ENCODE measurements at places on chromosomes 2 and 18.

- no peak for DNase-seq
These were observed 9.2 kb downstream of the POU3F3 start for GRCh38 chr2:104863146-104863467.

- DNase-seq = no peak
These were observed 5.6 kb downstream of the C2orf74 start for GRCh38 chr2:61167579-61167978.

DNA sequence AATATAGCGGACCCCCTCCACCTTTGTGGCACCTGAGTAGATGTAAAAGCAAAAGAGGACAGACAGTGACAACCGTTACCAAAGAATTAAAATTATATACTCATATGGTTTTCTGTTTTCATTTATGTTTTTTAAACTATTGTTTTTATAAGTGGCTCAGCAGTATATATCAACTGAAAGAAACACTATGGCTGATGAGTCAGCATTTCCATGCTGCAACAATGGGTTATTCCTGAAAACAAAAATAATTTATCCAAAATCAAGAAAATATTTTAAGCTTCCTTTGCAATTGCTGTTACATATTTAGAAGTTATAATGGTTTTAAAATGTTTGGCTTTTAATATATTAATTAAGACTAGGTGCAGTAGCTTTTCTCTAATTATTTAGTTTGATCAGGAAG is 17.7 kb downstream of the MRPS9 start:
- no peak for DNase-seq

DNA sequence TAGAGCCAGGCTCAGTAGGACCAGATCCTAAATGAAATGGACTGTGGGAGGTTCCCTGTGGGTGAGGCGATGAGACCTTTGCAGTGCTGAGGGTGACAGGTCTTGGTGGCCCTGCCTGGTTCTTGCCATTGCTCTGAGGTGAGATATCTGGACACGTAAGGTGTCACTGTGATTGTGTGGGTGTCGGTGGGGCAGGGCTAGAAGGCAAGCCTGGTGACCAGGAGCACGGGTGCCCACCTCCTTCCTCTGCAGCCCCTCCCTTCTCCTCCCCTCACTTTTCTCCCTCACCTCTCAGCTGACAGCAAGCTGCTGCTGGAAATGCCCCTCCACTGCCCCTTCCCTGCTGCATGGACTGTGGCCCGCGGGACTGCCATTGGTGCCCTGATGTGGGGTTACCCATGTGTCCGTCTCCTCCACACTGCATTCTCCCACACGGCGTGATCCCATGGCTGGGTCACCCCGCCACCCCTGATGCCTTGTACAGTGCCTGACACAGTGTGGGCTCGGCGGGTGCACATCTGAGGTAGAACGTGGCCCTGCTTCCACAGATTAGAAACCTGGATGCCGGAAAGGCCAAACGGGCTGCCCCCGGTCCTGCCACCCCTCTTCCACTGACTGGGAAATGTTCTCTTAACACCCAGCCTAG is 55.6 kb upstream of the FOSL2 start:
- no peak for DNase-seq

DNA sequence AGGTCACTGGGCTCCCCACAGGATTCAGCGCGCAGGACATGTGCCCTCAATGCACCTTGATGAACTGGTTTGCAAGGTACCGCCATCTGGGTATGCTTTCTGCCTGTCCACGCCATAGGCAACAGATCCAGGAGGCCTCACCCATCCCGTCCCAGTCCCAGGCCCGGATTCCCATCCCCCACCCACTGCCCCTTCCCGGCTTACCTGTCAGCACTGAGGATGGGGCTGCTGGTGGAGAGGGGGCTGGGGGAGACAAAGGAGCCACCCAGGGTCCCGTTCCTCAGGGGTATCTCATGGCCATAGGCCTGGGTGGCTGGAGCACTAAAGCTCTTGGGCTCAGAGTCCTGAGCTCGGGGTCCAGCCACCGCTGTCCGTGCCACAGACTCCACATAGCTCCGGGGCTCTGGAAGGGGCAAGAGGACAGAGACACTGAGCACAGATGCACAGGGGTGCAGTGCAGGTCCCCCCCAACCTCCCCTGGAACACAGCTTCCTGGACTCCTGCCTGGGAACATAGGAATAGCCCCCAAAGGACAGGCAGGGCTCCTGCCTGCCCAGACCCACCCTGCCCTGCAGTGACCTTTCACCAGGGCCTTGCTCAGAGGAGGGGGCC is 181.2 kb downstream of the TNS1 start:
- DNase-seq = no peak

- DNase-seq = no peak
These were observed 71.3 kb downstream of the SOWAHC start for GRCh38 chr2:109685453-109685852.

- DNase-seq = no peak
These were observed 89.9 kb downstream of the LYPD6 start for GRCh38 chr2:149420053-149420963.

- no peak for DNase-seq
These were observed 65.1 kb upstream of the THOC1 start for GRCh38 chr18:332721-333510.

DNA sequence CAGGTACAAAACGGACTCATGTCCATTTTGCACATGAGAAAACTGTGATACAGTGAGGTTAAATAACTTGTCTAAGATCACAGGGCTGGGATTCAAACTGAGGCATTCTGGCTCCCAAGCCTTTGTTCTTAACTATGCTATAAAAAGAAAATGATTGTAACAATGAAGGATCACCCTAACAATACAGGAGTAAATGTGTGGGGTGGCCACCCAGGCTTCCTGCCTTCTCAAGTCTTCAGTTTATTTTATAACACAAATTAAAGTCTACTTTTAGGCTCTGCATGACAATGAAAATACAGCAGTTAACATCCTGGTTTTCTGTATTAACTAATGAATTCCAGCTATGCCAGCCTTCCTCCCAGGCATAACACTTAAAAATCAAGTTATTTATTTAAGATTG is 7.6 kb downstream of the WDFY1 start:
- DNase-seq = no peak

GRCh38 chr18:57624988-57625387 is 3.4 kb upstream of the NARS1 start:
- no peak for DNase-seq

DNA sequence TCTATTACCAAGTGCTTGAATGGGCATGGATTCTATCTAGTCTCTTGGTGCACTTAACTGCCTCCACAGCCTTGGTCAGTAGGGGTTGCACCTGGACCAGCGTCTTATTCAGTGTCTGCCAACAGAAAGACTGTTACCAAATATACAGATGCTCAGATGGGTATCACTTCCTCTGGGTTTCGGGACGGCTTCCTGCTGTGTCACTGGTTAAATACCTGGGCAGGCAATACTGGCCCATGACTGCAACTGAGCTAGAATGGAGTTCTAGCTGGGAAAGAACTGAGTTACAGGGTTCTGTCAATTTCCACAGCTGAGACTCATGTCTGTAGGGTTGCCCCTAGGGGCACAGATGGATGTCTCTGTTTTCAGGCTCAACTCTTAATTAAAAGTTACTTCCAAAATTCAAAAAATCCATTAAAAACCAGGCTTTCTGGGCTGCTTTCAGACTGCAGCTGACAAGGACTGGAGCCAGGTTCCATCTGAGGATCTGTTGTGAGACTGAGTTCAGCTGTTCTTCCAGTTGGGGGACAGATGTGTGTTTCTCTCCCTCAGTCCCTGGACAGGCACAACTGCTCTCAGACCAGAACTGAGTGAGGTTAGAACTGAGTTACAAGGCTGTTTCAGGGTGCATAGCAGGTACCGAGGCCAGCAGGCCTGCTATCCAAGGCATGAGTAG is 789.6 kb upstream of the SLC8A1 start:
- no peak for DNase-seq

GRCh38 chr2:239440511-239440959 is 39.7 kb upstream of the HDAC4 start:
- DNase-seq = no peak

DNA sequence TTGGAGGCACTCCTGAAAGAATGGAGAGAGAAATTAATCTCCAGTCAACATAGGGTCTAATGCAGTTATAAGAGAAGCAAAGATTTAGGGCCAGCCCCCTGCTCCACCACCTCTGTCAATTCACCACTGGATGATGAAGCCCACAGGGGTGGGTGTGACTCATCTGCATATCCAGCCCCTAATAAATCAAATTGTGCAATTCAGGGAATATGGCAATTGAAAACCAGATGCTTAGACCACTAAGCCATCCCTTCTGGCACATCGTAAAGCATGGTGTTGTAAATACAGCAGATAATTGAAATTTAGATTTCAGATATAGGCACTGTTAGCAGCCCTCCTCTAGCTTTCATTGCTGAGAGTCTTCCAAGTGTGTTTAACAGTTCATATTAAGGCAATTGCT is 541.4 kb downstream of the PARD3B start:
- no peak for DNase-seq

DNA sequence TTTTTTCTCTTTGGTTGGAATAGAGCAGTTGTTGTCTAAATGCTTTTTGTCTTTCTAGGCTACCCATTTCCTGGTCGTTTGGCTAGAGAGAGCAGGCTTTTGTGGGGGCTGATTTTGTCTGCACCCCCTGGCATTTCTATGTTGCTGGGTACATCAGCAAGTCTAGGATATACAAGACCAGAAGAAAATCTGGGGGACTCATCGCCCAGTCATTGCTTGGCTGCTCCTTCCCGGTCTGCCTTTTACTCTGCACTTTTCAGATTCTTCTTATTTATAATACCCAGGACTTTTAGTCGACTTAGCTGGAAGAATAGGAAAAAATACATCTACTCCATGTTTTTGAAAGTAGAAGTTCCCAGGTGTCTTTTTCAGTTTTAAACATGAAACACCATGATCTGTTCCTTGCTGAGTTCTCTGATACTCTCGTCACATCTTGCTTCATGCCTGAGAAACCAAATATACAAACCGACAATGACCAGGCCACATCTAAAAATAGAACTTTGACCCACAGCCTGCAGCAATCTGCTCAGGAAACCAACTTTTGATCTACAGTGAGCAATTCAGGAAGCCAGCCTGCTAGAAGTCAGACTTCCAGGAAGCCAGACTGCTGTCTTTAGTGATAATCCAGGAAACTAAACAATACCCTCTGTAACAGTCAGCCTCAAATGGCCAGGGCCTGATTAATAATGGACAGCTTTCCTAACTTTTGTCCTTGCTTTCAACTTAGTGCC is 163.8 kb upstream of the MEX3C start:
- no peak for DNase-seq

GRCh38 chr2:26184555-26185303 is 11.8 kb downstream of the GAREM2 start:
- DNase-seq = peak; percentile 84

- DNase-seq = no peak
These were observed 130.9 kb upstream of the SMAD7 start for GRCh38 chr18:49081511-49082155.

GRCh38 chr18:72444798-72445155 is 99.4 kb downstream of the CBLN2 start:
- no peak for DNase-seq

DNA sequence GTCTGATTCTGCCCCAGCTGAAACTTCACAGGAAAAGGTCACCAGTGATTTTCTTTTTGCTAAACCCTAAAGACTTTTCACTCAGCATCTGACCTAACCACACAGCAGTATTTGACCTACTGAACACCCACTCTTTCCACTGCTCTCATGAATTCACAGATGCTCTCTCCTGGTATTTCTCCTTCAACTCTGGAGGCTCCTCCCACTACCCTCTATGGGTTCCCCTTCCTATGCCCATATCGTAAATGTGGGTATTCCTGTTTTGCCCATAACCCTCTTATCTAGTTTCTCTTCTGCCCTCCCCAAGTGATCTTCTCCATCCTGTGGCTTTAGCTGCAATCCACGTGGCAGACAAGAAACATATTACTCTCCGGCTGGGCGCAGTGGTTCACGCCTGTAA is 7.6 kb downstream of the PLEKHM3 start:
- DNase-seq = no peak

GRCh38 chr2:150809103-150809502 is 321.6 kb upstream of the RND3 start:
- DNase-seq = no peak

DNA sequence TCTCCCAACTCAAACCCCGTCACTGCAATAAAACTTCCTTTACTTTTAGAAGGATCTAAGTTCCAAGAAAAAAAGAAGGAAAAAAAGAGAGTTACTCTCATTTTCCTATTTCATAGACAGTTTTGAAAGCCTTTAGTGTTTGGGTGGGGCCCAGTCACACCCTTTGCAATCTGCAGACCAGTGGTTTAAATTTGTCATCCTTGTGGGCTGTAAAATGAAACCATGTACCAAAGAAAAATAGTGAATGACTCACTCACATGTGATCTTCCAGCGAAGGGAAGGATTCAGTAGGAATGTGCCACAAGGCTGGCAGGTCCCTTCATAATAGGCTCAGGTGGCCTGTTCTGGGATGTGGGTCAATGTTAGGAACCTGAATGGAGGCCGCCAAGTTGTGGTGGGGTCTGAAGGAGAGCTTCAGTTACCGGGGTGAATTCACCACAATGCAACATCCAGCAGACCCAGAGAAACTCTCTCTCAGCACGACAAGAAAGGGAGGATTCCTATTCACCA is 28.3 kb downstream of the ANXA4 start:
- peak; percentile 17 for DNase-seq

- no peak for DNase-seq
These were observed 14.7 kb downstream of the HES6 start for GRCh38 chr2:238225121-238225520.

DNA sequence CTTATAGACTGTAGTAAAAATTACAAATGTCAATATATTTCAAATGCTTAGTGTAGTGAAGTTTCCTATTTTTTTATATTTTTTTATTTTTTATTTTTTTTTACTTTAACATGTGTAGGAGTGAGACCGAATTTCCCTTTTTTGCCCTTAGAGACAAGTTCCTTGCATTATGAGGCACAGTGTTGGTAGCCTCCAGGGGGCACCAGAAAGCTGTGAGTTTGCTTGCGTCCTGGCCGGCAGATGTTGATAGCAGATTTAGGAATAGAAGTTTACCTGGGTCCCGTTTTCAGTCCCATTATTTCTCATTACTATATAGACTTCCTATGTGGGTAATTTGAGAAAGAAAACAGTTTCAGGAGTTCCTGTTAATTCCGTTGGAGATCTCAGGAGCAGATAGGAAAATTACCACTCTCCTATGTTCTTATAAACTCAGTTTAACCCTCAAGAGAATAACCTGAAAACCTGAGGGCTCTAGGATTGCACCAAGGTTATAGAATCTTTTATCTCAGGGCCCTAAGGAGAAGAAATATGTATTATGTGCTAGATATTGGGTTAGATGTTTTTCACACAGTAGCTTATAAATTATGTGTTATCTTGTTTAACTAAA is 157.5 kb upstream of the SESTD1 start:
- DNase-seq = peak; percentile 43

GRCh38 chr2:223487214-223487846 is 114.8 kb downstream of the SCG2 start:
- no peak for DNase-seq

GRCh38 chr2:95289253-95289652 is 7.9 kb upstream of the KCNIP3 start:
- DNase-seq = no peak

DNA sequence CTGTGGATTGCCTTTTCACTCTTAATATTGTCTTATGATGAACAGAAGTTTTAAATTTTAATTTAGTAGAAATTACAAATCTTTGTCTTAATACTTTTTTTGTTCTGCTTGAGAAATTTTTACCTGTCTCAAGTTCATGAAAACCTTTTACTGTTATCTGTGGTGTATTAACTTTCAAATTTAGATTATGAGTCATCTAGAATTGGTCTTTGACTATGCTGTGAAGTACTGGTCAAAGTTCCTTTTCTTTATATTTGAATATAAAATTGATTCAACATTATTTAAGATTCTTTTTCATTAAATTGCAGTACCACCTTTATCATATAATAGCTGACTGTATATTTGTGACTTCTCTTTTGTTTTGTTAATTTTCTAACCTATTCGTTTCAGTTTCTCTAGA is 1385.5 kb upstream of the ZEB2 start:
- no peak for DNase-seq
